ENCODE measurements at places on chromosomes 2 and 18.

DNA sequence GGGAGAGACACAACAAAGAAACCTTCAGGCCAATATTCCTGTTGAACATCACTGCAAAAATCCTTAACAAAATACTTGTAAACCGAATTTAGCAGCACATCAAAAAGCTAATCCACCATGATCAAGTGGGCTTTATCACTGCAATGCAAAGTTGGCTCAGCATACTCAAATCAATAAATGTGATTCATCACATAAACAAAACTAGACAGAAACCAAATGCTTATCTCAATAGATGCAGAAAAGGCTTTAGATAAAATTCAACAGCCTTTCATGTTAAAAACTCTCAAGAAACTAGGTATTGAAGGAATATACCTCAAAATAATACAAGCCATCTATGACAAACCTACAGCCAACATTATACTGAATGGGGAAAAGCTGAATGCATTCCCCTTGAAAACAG, 20.6 kb downstream of the GTF2A1L start:
- no peak for DNase-seq

DNA sequence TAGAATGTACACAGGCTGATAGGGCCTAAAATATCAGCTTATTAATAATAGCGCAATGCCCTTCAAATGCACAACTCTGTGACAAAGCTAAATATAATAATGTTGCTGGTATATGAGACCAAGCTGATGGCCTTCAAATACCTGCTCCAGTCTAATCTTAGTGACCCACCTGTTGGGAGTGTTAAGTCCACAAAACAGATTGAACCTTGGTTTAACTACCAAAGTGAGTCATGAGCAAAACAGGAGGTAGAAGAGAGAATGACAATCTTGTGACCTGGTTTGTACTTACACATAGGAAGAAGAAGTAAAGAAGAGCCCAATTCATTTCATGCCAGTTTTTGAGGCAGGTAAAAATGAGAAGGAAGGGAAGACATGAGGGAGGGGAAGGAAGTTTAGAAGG, 295.0 kb downstream of the NR4A2 start:
- DNase-seq = no peak

GRCh38 chr2:154551649-154552048, 146.8 kb upstream of the KCNJ3 start:
- no peak for DNase-seq

GRCh38 chr2:70532244-70532935, 21.2 kb downstream of the TGFA start:
- no peak for DNase-seq

- DNase-seq = no peak
These were observed 7.7 kb downstream of the VRK2 start for GRCh38 chr2:58054264-58054663.

DNA sequence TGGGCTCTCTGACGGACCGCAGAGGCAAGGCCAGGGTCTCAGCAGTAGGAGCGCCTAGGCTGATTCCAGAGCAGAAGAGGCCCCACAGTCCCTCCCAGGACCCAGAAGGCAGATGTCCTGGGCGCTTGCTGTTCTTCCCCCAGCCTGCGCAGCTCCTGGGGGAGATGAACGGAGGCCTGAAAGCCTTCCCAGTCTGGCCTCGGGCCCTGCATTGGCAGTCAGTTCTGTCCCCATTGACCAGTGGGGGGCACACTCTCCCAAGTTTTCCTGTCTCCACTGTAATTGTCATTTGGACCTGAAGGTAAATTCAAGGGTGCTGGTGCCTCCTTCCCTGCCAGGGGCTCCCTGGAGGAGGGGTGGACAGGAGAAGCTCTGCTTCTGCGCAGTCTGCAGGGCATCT, 345.7 kb downstream of the CYP26B1 start:
- no peak for DNase-seq

GRCh38 chr2:222993920-222994650, 57.9 kb upstream of the KCNE4 start:
- DNase-seq = no peak
